ENCODE measurements at places on chromosomes 12 and 14. TPM values are rescaled to one million over a fixed set of nuclear protein-coding genes. Genes with fewer than 3 reads are reported as not detected.
A peak's percentile ranks its signal among the peaks of the same experiment; 100 is the strongest.

- H3K36me3 ChIP-seq: no peaks in the 10 kb centered on the region
- H3K27me3 ChIP-seq: no peaks in the 10 kb centered on the region
- no peak overlapping the region for H3K27ac ChIP-seq
Observed at GRCh38 chr14:73991092-73991491, 28.0 kb downstream of the ENTPD5 start.

DNA sequence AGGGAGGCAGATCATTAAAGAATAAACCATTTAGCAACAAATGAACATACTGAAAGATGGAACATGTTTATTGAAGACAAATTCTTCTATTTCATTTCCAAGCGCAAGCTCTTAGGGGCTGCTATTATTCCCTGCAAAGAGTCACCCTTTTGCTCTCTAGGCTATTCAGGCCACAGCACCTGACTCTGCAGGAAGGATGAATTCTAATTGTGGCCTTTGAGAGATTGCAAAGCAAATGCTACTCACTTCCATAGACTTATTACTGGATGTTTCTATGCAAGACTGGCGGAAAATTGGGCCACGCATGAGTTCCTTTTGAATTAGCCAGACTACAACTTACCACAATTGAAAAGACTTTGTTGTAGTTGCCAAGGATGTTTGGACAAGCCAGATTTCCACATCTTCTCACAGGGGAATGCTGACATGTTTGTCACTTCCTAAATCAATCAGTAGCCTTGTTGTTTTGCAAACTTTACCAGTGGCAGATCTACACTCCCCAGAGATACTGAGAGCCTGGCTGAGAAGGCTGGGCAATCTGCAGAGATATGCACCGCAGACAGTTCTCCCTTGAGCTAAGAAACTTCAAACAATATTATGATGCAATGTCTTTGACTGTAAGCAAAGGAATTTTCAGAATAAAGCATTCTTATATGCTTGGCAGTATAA lies 334.3 kb upstream of the SYT1 start:
- DNase-seq: no peak
- no peak overlapping the region for H3K27ac ChIP-seq
- H3K4me3 ChIP-seq: no peak overlapping the region
- H3K4me1 ChIP-seq: no peaks in the 10 kb centered on the region
- no peaks in the 10 kb centered on the region for H3K36me3 ChIP-seq

DNA sequence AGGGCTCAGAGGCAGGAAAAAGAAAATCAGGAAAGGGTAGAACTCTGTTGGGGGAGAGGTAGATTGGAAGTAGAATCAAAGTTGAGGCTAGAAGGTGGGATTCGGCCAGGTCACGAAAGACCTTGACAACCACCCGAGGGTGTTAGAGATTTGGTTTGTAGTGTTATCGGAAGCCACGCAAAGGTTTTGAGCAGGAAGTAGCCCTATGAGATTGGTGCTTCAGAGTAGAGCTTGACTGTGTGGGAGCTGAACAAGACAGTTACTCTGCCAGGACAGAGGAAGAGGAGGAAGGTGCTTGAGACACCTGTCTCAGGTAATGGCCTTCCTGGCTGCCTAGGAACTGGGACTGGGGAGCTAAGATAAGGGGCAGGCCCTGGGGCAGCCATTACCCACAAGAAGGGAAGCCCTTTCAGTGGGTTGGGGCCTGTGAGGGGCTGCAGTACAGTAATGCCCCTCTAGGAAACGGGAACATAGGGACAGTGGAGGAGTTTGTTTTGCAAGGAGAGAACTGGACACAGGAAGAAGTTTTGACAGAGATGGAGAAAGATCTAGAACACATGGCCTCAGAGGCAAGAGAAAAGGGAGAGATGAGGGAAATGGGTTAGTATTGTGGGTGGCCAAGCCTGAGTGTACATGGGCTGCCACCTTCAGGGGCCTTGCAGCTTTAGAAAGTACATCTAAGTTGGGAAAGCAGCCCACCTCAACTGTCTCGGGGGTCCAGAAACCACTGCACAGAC lies 73.5 kb downstream of the RIN3 start:
- no peak overlapping the region for H3K4me3 ChIP-seq
- H3K36me3 ChIP-seq: no peaks in the 10 kb centered on the region
- no peaks in the 10 kb centered on the region for H3K27me3 ChIP-seq
- no peak for DNase-seq
- H3K27ac ChIP-seq: peak overlapping the region; percentile 32

DNA sequence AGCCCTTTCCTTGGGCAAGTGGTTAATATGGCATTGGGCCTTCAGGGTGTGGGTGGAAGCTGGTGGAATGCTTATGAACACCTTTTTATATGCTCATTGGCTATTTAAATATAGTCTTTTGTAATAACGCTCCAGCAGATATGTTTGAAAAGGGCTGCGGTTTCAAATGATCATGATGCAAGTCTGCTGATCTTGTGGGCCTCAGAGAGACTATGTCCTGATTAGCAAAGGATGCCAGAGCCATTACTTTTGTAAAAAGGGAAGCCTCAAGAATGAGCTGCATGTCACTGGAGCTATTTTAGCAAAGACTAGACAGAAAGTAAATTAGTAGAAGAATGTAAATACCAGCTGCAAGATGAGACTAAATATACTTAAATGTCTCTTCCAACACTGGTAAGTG lies 200.5 kb downstream of the GXYLT1 start:
- no peaks in the 10 kb centered on the region for H3K4me1 ChIP-seq
- H3K4me3 ChIP-seq: no peak overlapping the region
- H3K27ac ChIP-seq: no peak overlapping the region
- no peaks in the 10 kb centered on the region for H3K27me3 ChIP-seq
- DNase-seq: no peak
- no peaks in the 10 kb centered on the region for H3K36me3 ChIP-seq

- peak; percentile 64 for DNase-seq
- no peaks in the 10 kb centered on the region for H3K36me3 ChIP-seq
- no peak overlapping the region for H3K27ac ChIP-seq
- H3K27me3 ChIP-seq: no peaks in the 10 kb centered on the region
- H3K4me1 ChIP-seq: no peaks in the 10 kb centered on the region
- no peak overlapping the region for H3K4me3 ChIP-seq
Observed at GRCh38 chr14:58107947-58108552, 44.0 kb downstream of the ARMH4 start.

DNA sequence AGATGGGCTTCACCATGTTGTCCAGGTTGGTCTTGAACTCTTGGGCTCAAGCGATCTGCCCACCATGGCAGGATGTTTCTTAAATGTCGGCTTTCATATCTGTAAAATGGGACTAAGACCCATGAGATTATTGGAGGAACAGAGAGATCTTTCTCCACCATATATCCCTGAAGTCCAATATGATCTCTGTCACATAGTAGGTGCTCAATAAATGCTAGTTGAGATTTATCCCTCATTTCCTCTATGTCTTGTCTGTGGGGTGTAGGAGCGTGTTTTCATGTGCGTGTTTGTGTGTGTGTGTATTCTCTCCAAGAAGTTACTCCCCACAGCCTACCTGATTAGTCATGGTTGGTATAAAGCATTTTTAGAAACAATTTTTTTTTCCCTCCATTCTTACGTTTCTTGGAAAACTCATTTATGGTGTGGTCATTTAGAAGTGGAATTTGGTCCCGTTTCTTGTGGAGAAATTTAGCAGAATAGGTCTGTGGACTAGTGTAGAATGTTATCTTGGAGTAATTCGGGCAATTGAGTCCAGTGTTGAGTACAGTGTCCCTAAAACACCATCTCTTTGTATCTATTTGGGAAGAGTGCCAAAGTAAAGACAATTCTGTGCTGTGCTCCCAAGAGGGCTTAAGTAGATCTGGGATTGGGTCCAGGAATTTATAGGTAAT lies 4.3 kb downstream of the STRAP start:
- H3K4me3 ChIP-seq: no peak overlapping the region
- H3K27ac ChIP-seq: peak overlapping the region; percentile 22
- no peaks in the 10 kb centered on the region for H3K27me3 ChIP-seq
- H3K4me1 ChIP-seq: peaks cover 10% of the 10 kb centered on the region
- no peak for DNase-seq
- no peaks in the 10 kb centered on the region for H3K36me3 ChIP-seq

DNA sequence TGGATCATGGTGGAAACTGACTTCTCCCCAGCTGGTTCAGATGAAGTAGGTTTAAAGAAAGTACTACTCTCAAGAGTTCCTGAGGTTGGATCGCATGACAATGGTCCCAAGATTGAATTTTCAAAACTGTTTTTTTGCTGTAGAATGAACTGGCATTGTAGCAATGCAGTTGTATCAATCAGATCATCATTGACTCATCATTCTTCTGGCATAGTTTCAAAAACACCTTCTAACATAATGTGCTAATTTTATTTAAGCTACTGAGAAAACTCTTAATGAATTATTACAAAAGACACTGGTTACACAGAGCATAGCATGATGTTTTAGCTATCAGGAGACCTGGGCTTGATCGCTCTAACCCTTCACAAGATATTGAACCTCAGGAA lies 384.5 kb upstream of the DCN start:
- H3K36me3 ChIP-seq: no peaks in the 10 kb centered on the region
- no peak overlapping the region for H3K4me3 ChIP-seq
- DNase-seq: no peak
- H3K27ac ChIP-seq: no peak overlapping the region
- peaks cover 10% of the 10 kb centered on the region for H3K4me1 ChIP-seq

Gene SYT1
- total RNA-seq: 1.7 TPM

- H3K27me3 ChIP-seq: no peaks in the 10 kb centered on the region
- no peaks in the 10 kb centered on the region for H3K4me1 ChIP-seq
- no peaks in the 10 kb centered on the region for H3K36me3 ChIP-seq
Observed at GRCh38 chr14:100652744-100653143, 65.5 kb upstream of the BEGAIN start.

- no peak for DNase-seq
- H3K27me3 ChIP-seq: no peaks in the 10 kb centered on the region
- H3K36me3 ChIP-seq: no peaks in the 10 kb centered on the region
- no peak overlapping the region for H3K27ac ChIP-seq
Observed at GRCh38 chr12:31961137-31961536, 1.9 kb downstream of the RESF1 start.

Gene AQP2
- total RNA-seq: 1.9 TPM

DNA sequence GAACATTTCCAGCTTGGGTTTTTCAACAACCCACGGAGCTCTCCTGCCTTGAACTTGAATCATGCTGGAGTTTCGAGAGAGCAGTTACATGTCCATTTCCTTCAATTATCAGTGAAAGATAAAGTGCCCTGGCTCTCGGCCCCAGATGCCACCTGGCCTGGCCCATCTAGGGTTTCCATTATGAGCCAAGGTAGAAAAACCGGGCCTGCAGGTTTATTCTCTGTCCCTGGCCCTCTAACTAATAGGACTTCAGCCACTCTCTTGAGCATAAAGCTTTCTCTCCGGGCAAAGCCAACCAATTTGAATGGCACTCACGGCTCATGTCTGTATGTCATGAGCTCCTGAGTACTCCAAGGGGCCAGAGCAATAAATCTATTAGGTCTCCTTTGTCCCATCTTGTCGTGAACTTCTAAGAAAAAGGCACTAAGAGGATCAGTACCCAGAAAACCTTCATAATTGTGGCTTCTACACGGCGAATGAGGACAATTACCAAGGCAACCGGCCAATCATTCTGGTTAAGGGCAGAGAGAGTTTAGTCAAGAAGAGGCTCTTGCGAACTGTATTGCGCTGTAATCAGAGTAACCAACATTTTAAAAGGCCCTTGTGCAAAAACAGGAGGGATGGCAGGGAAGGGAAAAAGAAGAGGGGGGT lies 392.3 kb downstream of the MED13L start:
- no peaks in the 10 kb centered on the region for H3K4me1 ChIP-seq
- no peaks in the 10 kb centered on the region for H3K36me3 ChIP-seq
- no peak for DNase-seq

Gene TCL1B
- 5.6 TPM for total RNA-seq

Gene LTBP2
- 19.6 TPM for total RNA-seq

GRCh38 chr12:68247785-68248184 lies 5.6 kb downstream of the IL22 start:
- H3K4me1 ChIP-seq: no peaks in the 10 kb centered on the region
- H3K27ac ChIP-seq: no peak overlapping the region
- DNase-seq: no peak
- H3K27me3 ChIP-seq: no peaks in the 10 kb centered on the region

Gene SAMD15
- 9.2 TPM for total RNA-seq

Gene COX6A1
- 563 TPM for total RNA-seq

- H3K4me3 ChIP-seq: no peak overlapping the region
- no peaks in the 10 kb centered on the region for H3K36me3 ChIP-seq
Observed at GRCh38 chr12:99259040-99259934, 388.3 kb upstream of the GARIN6 start.

GRCh38 chr12:4800555-4800954 lies 80.4 kb downstream of the GALNT8 start:
- no peaks in the 10 kb centered on the region for H3K36me3 ChIP-seq
- H3K27ac ChIP-seq: no peak overlapping the region
- H3K27me3 ChIP-seq: no peaks in the 10 kb centered on the region
- no peaks in the 10 kb centered on the region for H3K4me1 ChIP-seq
- DNase-seq: no peak

DNA sequence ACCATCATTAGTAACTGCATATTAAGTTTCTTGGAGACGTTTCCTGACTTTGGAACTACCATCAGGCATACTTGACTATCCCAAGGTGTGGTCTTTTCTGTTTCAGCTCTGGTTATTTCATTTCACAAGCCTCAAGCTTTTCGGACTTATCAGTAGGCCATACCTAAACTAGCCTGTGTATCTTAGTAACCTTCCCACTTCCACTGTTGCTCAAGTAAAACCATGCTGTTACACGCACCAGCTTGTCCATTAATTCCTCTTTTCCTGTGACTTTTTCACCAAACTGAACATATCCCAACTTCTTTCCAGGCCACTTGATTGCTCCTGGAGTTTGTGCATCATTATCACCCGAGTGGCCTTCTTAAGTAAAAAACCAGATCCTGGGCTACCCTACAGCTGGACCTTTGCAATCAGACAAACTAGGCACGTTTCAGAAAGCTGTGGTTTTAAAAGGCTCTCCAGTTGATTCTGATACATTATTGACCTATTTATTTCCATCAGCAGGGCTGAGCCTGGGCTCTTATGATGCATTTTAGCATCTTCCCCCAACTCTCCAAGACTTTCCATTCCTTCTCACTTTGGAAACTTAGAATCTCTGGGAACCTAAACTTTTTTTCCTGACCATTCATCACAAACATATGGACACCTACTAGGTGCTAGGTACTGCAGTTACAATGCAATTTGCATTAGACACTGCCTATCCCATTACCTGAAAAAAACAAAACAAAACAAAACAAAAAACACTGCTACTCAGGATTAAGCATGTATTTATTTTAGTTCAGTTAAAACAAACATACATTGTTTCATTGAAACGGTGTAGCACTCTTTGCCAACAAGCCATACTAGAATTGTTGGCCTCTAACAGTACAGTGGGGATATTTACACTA lies 14.9 kb downstream of the SLC38A2 start:
- no peaks in the 10 kb centered on the region for H3K27me3 ChIP-seq
- DNase-seq: no peak
- no peak overlapping the region for H3K4me3 ChIP-seq
- no peak overlapping the region for H3K27ac ChIP-seq
- H3K4me1 ChIP-seq: no peaks in the 10 kb centered on the region
- no peaks in the 10 kb centered on the region for H3K36me3 ChIP-seq

GRCh38 chr12:2876431-2877046 lies 435 bp downstream of the FOXM1 start:
- H3K4me3 ChIP-seq: peak overlapping the region; percentile 85
- peak overlapping the region; percentile 87 for H3K27ac ChIP-seq
- H3K27me3 ChIP-seq: no peaks in the 10 kb centered on the region
- peaks cover 11% of the 10 kb centered on the region for H3K4me1 ChIP-seq
- DNase-seq: no peak

Gene TTC6
- total RNA-seq: 11.2 TPM

GRCh38 chr12:32761716-32762115 lies 6.0 kb upstream of the YARS2 start:
- no peaks in the 10 kb centered on the region for H3K27me3 ChIP-seq
- H3K4me1 ChIP-seq: peaks cover 3% of the 10 kb centered on the region
- DNase-seq: no peak
- H3K36me3 ChIP-seq: no peaks in the 10 kb centered on the region

Gene INHBC
- 3.1 TPM for total RNA-seq

Gene CARMIL3
- 8.6 TPM for total RNA-seq

Gene AHSA1
- total RNA-seq: 250 TPM
